MCF 10A (cell line): ENCODE measurements at places on chromosomes 6 and 20. TPM values are rescaled to one million over a fixed set of nuclear protein-coding genes. Genes with fewer than 3 reads are reported as not detected.

DNA sequence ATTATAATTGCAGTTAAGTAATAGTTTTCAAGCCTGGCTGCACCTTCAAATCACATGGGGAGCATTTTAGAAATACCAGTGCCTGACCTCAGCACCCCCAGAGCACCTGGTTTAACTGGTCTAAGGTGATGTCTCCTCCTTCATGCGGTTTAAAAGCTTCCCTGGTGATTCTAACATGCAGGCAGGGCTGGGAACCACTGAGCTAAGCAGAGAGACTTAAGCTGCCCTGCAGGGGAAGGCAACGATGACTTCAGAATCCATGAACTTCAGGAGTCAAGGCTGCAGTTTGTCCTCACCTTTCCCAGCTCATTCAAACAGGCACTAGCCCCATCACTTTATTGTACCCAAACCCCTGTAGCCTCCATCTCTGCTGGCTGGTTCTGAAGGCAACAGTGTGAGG is 6.1 kb upstream of the DTNBP1 start:
- no peaks in the 10 kb centered on the region for H3K4me1 ChIP-seq
- no peaks in the 10 kb centered on the region for H3K36me3 ChIP-seq
- H3K27me3 ChIP-seq, result peaks cover 65% of the 10 kb centered on the region
- H3K4me3 ChIP-seq, result no peak overlapping the region
- no peak for DNase-seq
- H3K27ac ChIP-seq, result no peak overlapping the region

Gene IL17F
- total RNA-seq, result not detected in 2 replicates

Gene LGSN
- not detected in 2 replicates for total RNA-seq

DNA sequence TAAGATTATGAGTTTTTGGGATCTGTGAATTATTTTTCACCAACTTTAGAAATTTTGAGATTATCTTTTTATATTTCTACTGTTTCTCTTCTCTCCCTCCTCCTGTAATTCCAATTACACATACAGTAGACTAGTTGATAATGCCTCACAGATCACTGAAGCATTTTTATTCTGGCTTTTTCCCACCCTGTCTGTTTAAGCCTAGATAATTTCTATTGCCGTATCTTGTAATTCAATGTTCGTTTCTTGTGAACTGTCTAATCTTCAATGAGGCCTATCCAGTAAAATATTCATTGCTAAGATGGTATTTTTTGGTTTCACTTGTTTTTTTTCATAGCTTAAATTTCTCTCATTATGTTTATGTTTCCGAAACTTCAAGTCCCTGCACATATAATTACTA is 12.0 kb downstream of the MDN1 start:
- H3K4me1 ChIP-seq, result no peaks in the 10 kb centered on the region
- H3K27ac ChIP-seq, result no peak overlapping the region
- H3K4me3 ChIP-seq, result no peak overlapping the region
- H3K27me3 ChIP-seq, result no peaks in the 10 kb centered on the region
- peaks cover 12% of the 10 kb centered on the region for H3K36me3 ChIP-seq

Gene UBE2C
- 98.4 and 107 TPM in 2 replicates for total RNA-seq

DNA sequence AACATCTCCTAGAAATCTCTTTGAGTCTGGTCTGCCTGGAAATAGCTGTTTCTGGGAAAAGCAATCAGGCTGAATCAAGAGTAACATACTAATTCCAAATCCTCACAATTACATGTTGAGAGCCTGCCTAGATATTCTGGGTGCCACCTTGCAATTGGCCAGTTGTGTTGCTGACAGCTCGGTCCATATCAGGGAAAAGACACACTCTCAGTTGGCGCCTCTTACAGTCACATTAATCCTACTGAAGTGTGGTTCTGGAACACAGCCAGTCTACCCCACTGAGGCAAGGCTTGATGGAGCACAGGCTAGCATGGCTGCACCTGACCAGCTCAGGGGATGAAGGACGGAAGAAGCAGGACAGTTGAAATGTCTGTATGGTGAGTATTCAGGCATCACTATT is 121.4 kb upstream of the TAB2 start:
- no peaks in the 10 kb centered on the region for H3K4me1 ChIP-seq
- DNase-seq, result no peak
- H3K4me3 ChIP-seq, result no peak overlapping the region
- H3K27ac ChIP-seq, result no peak overlapping the region
- no peaks in the 10 kb centered on the region for H3K27me3 ChIP-seq

DNA sequence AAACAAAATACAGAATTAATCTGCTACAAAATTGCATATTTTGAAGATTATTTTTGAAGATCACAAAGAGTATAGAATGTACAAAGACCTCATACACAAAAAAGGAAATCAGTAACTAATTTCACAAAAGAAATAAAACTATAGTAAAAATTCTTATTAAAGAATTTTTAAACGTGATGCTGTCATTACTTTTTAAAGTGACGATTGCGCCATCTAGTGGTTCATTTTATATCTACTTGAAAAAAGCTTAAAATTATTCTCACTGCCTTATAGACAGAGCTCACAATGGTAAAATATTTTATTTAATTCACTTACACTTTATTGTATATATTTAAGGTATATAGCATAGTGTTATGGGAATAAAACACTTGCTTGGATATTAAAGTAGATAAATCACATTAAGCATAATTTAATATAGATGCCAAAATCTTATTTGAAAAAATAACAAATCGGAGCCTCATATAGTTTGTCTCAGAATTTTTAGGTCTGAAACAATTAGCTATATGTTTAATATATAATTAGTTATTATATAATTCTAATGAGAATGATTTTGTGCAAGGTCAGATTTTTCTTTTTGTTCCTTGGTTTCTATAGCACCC is 128.8 kb downstream of the PHF3 start:
- H3K4me1 ChIP-seq, result no peaks in the 10 kb centered on the region
- no peak overlapping the region for H3K27ac ChIP-seq
- H3K36me3 ChIP-seq, result peaks cover 11% of the 10 kb centered on the region
- no peaks in the 10 kb centered on the region for H3K27me3 ChIP-seq

Gene SEL1L2
- total RNA-seq, result not detected in 2 replicates

Gene CAP2
- 12.3 and 14.3 TPM in 2 replicates for total RNA-seq

DNA sequence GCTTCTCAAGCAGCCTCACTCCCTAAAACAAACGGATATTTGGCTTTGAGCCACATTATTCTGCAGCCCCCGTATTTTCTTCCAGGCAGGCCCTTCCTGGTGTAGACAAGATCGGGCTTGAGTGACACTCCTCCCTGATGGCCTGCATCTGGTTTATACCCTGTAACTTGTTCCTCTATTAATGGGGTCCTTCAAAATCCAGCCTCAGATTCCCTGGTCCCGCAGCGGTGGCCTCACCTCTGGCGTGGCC is 375 bp upstream of the TMEM14C start:
- no peaks in the 10 kb centered on the region for H3K27me3 ChIP-seq
- H3K4me3 ChIP-seq, result peak overlapping the region; percentile 96
- no peak for DNase-seq
- peaks cover 26% of the 10 kb centered on the region for H3K4me1 ChIP-seq

DNA sequence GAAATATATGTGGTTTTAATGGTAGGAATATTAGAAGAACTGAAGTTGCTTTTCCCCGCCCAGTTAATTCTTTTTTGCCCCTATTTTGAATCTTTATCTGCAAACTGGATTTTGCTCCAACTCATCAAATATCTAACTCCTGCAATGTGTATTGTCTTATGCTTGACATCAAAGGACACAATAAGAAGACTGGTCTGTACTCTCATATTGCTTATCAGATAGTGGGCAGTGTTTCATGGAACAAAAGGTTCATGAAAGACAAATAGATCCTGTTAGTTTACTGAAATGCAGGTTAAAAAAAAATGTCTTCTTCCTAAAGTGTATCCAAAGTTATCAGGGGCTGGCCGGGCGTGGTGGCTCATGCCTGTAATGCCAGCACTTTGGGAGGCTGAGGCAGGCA is 27.7 kb upstream of the GTF3C6 start:
- no peaks in the 10 kb centered on the region for H3K27me3 ChIP-seq
- no peak for DNase-seq
- H3K27ac ChIP-seq, result no peak overlapping the region
- no peaks in the 10 kb centered on the region for H3K36me3 ChIP-seq
- H3K4me1 ChIP-seq, result no peaks in the 10 kb centered on the region

Gene ZNF76
- 28.0 and 28.4 TPM in 2 replicates for total RNA-seq

Gene ZSCAN12
- 4.4 and 5.3 TPM in 2 replicates for total RNA-seq

DNA sequence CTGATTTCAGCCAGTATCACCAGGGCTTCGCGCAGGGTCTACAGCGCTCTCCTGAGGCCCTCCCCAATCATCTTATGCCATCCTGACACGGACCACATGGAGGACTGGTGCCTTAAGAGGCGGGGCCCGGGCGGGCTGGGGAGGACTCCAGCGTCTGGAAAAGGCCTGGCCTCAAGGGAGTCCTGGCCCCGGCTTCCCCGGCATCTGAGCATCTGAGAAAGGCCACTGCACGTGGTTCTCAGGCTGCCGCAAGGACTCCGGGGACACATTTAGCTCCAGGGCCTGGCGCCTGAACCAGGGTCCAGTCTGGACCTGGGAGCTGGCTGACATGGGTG is 21.4 kb downstream of the BHLHE23 start:
- no peak for DNase-seq
- no peak overlapping the region for H3K4me3 ChIP-seq
- H3K36me3 ChIP-seq, result peaks cover 6% of the 10 kb centered on the region
- H3K27me3 ChIP-seq, result peaks cover 35% of the 10 kb centered on the region

DNA sequence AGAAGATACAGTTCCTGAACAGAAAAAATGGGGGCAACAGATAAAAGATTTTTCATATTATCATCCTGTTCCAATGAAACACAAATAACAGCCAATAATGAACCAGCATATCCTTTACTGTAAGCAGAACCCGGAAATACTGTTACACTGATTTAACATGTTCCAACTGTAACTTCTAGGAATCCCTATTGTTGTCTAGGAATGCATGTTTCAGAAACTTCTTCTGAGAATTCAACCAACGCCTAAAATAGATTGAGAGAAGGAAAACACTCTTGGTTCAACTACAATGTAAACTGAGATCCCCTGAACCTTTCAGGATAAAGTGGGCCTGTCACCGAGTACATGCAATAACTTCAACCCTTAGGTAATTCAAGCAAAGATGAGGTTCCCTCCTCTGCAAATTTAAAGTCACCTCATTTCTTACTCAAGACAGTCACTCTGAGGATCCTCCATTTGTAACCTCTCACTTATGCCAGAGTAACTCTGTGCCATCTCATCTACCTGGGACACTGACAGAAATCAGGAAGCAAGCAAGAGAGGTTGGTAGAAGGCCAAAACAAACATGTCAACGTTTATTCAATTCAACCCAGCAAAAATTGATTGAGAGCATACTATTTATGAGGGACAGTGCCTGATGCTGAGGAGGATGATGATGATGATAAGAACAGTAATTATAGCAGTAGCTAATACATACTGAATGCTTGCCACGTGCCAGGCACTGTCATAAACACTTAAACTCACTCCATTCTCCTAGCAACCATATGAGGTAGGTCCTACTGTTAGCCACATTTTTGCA is 14.1 kb downstream of the UBE3D start:
- no peak overlapping the region for H3K4me3 ChIP-seq
- H3K27ac ChIP-seq, result no peak overlapping the region
- peaks cover 18% of the 10 kb centered on the region for H3K36me3 ChIP-seq
- no peaks in the 10 kb centered on the region for H3K4me1 ChIP-seq
- DNase-seq, result no peak

GRCh38 chr6:19864285-19864684 is 27.1 kb downstream of the ID4 start:
- no peak overlapping the region for H3K4me3 ChIP-seq
- peaks cover 7% of the 10 kb centered on the region for H3K4me1 ChIP-seq
- no peak overlapping the region for H3K27ac ChIP-seq
- peaks cover 30% of the 10 kb centered on the region for H3K27me3 ChIP-seq
- H3K36me3 ChIP-seq, result no peaks in the 10 kb centered on the region
- no peak for DNase-seq

- no peak overlapping the region for H3K27ac ChIP-seq
- H3K27me3 ChIP-seq, result peaks cover 4% of the 10 kb centered on the region
- H3K4me1 ChIP-seq, result no peaks in the 10 kb centered on the region
- H3K36me3 ChIP-seq, result no peaks in the 10 kb centered on the region
- no peak overlapping the region for H3K4me3 ChIP-seq
- no peak for DNase-seq
Measured at GRCh38 chr6:170266061-170266825, 24.6 kb downstream of the DLL1 start.

Gene NHLRC1
- total RNA-seq, result not detected in 2 replicates

GRCh38 chr6:65819152-65819551 is 112.1 kb upstream of the EYS start:
- no peak overlapping the region for H3K27ac ChIP-seq
- H3K4me1 ChIP-seq, result no peaks in the 10 kb centered on the region
- H3K4me3 ChIP-seq, result no peak overlapping the region
- DNase-seq, result peak; percentile 9
- H3K36me3 ChIP-seq, result no peaks in the 10 kb centered on the region
- no peaks in the 10 kb centered on the region for H3K27me3 ChIP-seq

DNA sequence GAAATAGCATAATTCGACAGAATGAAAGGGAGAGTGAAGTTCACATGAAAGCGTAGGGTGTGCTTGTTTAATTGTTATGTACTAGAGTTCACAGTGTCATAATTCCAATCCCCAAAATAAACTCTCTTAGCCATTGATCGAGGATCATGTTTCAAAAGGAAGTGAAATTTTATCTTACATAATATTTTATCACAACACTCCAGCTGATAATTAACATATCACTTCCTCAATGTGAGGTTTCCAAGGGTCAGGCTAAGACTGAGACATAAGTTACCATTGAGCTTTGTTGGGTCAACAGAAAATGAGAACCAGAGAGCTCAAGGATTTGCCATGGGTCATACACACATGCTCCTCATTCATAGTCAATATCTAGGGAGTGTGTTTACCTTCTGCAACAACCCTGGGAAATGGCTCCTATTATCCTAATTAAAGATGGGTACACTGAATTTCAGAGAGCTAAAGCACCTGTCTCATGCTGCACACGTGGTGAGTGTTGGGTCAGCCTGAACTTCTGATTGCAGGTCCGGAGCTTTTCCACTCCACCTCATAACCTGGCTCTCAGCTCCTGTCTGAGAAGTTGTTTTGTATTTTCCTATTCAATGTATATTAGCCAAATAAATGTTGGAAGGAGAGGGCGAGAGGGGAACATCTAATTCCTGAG is 3.0 kb downstream of the GSTA2 start:
- no peaks in the 10 kb centered on the region for H3K27me3 ChIP-seq
- no peak overlapping the region for H3K4me3 ChIP-seq
- no peak for DNase-seq
- no peak overlapping the region for H3K27ac ChIP-seq
- H3K36me3 ChIP-seq, result no peaks in the 10 kb centered on the region
